ENCODE measurements at places on chromosomes 7 and 10.

GRCh38 chr7:133481676-133482075, 228.8 kb downstream of the EXOC4 start:
- DNase-seq: no peak
- H3K27ac ChIP-seq: no peak overlapping the region
- H3K4me3 ChIP-seq: no peak overlapping the region

DNA sequence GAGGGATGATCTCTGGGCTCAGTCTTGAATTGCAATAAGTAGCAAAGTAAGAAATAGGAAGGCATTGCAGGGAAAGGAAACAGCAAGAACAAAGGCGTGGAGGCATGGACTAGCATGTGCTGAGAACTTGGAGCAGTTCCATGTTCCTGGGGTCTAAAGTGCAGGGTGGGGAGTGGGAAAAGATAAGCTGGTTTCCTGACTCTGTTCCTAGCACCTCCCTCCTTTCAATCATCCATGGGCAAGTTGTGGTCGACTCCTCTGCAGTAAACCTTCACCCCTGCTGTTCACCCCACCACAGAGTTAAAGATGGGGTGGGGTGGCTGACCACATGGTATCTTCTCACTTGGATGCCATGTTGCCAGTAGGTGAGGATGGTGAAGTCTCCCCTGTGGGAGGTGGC, 29.6 kb downstream of the RPS24 start:
- H3K36me3 ChIP-seq: no peaks in the 10 kb centered on the region
- H3K4me1 ChIP-seq: no peaks in the 10 kb centered on the region
- no peak for DNase-seq
- no peaks in the 10 kb centered on the region for H3K27me3 ChIP-seq
- no peak overlapping the region for H3K4me3 ChIP-seq

DNA sequence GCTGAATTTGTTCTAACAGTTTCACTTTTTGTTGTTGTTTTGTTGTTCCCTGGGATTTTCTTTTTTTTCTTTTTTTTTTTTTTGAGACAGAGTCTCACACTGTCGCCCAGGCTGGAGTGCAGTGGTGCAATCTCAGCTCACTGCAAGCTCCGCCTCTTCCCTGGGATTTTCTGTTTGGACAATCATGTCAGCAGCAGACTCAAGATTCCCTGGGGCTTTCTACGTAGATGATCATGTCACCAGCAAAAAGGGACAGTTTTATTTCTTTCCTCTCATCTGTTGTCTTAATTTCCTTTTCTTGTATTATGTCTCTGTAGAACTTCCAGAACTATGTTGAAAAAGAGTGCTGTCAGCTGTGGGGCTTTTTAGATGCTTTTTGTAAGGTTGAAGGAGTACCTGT, 241.4 kb downstream of the TNS3 start:
- no peaks in the 10 kb centered on the region for H3K4me1 ChIP-seq
- DNase-seq: no peak
- H3K36me3 ChIP-seq: no peaks in the 10 kb centered on the region

- H3K27ac ChIP-seq: no peak overlapping the region
- H3K4me1 ChIP-seq: no peaks in the 10 kb centered on the region
- no peak overlapping the region for H3K4me3 ChIP-seq
- no peaks in the 10 kb centered on the region for H3K27me3 ChIP-seq
- no peaks in the 10 kb centered on the region for H3K36me3 ChIP-seq
Measured at GRCh38 chr10:21599582-21599981, 65.5 kb downstream of the MLLT10 start.

GRCh38 chr10:61283066-61283465, 170.1 kb downstream of the TMEM26 start:
- H3K27ac ChIP-seq: no peak overlapping the region
- no peaks in the 10 kb centered on the region for H3K36me3 ChIP-seq
- no peaks in the 10 kb centered on the region for H3K4me1 ChIP-seq
- DNase-seq: no peak

DNA sequence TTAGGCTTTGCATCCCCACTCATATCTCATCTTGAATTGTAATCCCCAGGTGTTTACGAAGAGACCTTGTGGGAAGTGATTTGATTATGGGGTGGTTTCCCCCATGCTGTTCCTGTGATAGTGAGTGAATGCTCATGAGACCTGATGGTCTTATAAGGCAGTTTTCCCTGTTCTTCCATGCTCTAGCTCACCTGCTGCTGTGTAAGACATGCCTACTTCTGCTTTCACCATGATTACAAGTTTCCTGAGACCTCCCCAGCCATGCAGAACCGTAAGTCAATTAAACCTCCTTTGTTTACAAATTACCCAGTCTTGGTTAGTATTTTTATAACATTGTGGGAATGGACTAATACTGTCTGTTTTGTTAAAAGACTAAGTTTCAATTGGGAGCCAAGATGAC, 35.3 kb upstream of the ZNF92 start:
- H3K27me3 ChIP-seq: no peaks in the 10 kb centered on the region
- no peak for DNase-seq
- no peak overlapping the region for H3K4me3 ChIP-seq
- no peak overlapping the region for H3K27ac ChIP-seq
- no peaks in the 10 kb centered on the region for H3K4me1 ChIP-seq
- H3K36me3 ChIP-seq: no peaks in the 10 kb centered on the region

GRCh38 chr7:100655908-100656674, at the start of gene ACTL6B:
Gene ACTL6B (minus strand): TSS chr7:100656448. CDS start chr7:100656354, 94 bp downstream.
- H3K4me1 ChIP-seq: peaks cover 6% of the 10 kb centered on the region
- H3K4me3 ChIP-seq: no peak within 1 kb of the TSS
- H3K27ac ChIP-seq: no peak within 1 kb of the TSS
- no peaks in the 10 kb centered on the region for H3K36me3 ChIP-seq

DNA sequence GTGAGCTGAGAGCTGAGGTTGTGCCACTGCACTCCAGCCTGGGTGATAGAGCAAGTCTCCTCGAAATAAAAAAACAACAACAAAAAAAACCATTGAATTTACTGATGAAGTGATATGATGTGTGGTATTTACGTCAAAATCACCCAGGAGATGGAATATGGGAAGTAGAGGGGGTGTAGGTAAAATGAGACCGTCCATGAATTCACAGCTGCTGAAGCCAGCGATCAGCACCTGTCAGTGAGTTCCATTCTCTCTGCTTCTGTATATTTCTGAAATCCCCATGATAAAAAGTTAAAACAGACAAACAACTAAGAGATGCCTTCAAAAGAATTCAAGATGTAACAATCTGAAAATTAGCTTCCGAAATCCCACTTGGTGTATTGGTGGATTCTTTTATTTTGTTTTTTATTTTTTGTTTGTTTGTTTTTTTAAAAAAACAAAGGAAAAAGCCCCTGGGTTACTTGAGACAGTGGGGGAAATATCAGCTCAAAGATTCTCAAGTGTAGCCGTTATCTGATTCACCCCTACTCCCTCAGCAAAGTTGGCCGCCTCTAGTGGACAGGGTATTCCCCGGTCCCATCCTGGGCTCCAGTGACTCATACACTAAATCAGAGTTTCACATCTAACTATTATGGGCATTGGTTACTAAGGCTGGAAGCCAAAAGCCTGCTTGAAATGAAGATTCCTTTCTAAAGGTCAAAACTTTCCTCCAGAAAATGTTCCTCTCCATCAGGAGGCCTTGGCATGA, 76.4 kb downstream of the MAP3K8 start:
- no peak overlapping the region for H3K27ac ChIP-seq
- H3K27me3 ChIP-seq: no peaks in the 10 kb centered on the region
- no peaks in the 10 kb centered on the region for H3K36me3 ChIP-seq
- no peak overlapping the region for H3K4me3 ChIP-seq
- H3K4me1 ChIP-seq: no peaks in the 10 kb centered on the region

DNA sequence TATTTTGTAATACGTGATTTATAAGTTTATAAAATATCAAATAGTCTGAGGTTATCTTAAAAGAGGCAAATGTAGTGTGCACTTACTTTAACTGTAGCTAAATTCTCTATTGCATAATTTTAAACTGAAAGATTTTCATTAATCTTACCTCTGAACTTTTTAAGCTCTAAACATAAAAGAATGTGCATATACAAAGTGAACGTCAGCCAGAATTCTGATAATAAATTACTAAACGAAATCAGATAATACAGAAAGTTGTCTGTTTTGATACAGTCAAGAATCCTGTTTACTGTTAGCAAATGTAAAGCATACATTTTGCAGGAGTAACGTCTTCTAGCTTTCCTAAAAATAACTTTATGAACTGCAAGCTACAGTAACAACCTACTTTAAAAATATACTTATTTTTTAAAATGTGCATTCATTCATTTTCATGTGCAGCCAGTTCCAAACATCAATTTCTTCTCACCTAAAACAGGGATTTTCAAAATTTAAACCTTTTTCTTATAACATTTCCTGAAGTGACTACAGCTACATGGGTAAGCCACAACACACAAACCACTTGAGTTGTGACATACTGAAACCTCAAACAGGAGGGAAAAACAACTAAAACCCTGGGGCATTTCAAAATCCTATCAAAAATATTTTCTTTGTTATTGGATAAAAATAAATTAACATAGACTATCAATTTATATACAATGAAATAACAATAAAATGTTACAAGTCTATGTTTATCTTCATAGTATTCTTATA, 92.7 kb downstream of the RNLS start:
- H3K4me1 ChIP-seq: no peaks in the 10 kb centered on the region
- DNase-seq: no peak
- H3K4me3 ChIP-seq: no peak overlapping the region
- H3K27ac ChIP-seq: no peak overlapping the region
- no peaks in the 10 kb centered on the region for H3K27me3 ChIP-seq

GRCh38 chr7:55110993-55111361, 92.2 kb downstream of the EGFR start:
- no peaks in the 10 kb centered on the region for H3K27me3 ChIP-seq
- H3K36me3 ChIP-seq: no peaks in the 10 kb centered on the region
- no peak overlapping the region for H3K27ac ChIP-seq
- no peak overlapping the region for H3K4me3 ChIP-seq

DNA sequence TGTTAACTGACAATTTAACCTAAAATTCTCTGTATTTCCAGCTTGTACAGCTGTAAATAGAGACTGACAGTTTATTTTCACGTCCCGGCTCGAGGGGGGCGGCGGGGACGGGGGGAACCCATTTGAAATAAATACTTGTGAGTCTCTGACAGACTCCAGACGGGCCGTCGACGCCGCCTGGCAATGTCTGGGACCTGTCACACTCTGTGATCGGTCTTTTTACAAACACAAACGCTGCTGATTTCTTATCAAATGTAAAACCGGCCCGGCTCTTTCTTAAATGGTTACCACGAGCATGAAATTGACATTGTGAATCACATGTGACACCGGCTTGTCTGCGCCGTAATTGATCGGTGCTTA, 57.0 kb downstream of the UNCX start:
- H3K4me1 ChIP-seq: peaks cover 12% of the 10 kb centered on the region
- H3K36me3 ChIP-seq: no peaks in the 10 kb centered on the region
- H3K27me3 ChIP-seq: peaks cover 4% of the 10 kb centered on the region
- H3K4me3 ChIP-seq: peak overlapping the region; percentile 54
- no peak overlapping the region for H3K27ac ChIP-seq
- DNase-seq: no peak

GRCh38 chr7:36752026-36752711, 27.9 kb upstream of the AOAH start:
- H3K27ac ChIP-seq: no peak overlapping the region
- no peaks in the 10 kb centered on the region for H3K36me3 ChIP-seq
- H3K27me3 ChIP-seq: no peaks in the 10 kb centered on the region
- H3K4me3 ChIP-seq: no peak overlapping the region

GRCh38 chr10:32937911-32938424, 20.1 kb downstream of the ITGB1 start:
- H3K4me3 ChIP-seq: no peak overlapping the region
- no peak for DNase-seq
- H3K36me3 ChIP-seq: peaks cover 18% of the 10 kb centered on the region
- H3K4me1 ChIP-seq: peaks cover 27% of the 10 kb centered on the region
